ENCODE measurements at places on chromosomes 4 and X. TPM values are rescaled to one million over a fixed set of nuclear protein-coding genes. Genes with fewer than 3 reads are reported as not detected.

The EVC2 gene
- 0.93 TPM for total RNA-seq

DNA sequence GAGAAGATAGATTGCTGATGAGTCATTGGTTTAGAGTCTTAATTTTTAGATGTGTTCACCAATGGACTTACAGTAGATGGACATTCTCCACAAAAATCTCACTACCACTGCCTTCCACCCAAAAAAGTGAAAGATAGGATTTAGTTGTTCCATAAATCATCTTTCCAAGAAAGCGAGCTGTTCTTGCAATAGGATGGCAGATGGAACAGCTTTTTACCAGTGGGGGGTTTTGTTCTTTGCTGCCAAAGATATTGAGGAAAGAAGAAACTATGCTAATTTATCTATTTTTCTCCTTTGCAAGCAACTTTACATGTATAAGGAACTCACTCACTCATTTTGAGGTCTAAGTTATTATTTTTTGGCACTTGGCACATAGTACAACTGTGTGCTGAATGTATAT is 109.5 kb downstream of the ADGRL3 start:
- DNase-seq: no peak
- H3K4me1 ChIP-seq: no peaks in the 10 kb centered on the region
- no peaks in the 10 kb centered on the region for H3K36me3 ChIP-seq
- no peaks in the 10 kb centered on the region for H3K27me3 ChIP-seq
- no peak overlapping the region for H3K4me3 ChIP-seq
- H3K27ac ChIP-seq: no peak overlapping the region

DNA sequence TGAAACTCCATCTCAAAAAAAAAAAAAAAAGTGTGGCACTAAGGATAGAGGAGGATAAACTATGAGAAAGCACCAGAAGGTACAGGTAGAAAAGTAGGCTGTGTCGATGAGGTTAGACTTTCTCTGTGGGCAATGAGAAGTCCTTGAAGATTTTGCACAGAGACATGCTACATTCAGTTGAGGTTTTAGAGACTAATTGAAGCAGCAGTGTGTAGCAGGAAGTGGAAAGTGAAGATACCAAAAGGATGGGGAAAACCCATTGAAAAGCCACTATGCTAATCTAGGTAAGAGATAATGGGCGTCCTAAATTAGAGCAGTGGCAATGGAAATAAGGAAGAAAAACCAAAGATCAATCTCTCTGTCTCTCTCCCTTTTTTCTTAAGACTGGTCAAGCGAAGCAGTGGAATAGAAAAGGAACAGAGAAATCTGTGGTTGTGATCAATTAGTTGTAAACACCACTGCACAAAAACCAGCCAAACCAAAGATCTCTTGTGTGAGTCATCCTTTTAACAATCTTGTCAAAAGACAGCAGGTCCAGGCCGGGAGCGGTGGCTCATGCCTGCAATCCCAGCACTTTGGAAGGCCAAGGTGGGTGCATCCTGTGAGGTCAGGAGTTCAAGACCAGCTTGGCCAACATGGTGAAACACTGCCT is 3.5 kb downstream of the SPINK2 start:
- H3K36me3 ChIP-seq: no peaks in the 10 kb centered on the region
- no peak overlapping the region for H3K27ac ChIP-seq
- DNase-seq: no peak
- H3K4me1 ChIP-seq: no peaks in the 10 kb centered on the region
- no peak overlapping the region for H3K4me3 ChIP-seq

The NPFFR2 gene
- not detected for total RNA-seq

- no peaks in the 10 kb centered on the region for H3K36me3 ChIP-seq
- H3K4me1 ChIP-seq: peaks cover 3% of the 10 kb centered on the region
- no peak overlapping the region for H3K4me3 ChIP-seq
- no peaks in the 10 kb centered on the region for H3K27me3 ChIP-seq
- DNase-seq: no peak
- peak overlapping the region; percentile 60 for H3K27ac ChIP-seq
Observed at GRCh38 chrX:12947545-12948235, 27.2 kb upstream of the TMSB4X start.

The ASB9 gene
- 3.6 TPM for total RNA-seq

- DNase-seq: no peak
- no peaks in the 10 kb centered on the region for H3K36me3 ChIP-seq
- no peak overlapping the region for H3K4me3 ChIP-seq
- no peaks in the 10 kb centered on the region for H3K27me3 ChIP-seq
- H3K27ac ChIP-seq: no peak overlapping the region
- no peaks in the 10 kb centered on the region for H3K4me1 ChIP-seq
Observed at GRCh38 chrX:124087000-124087746, 125.7 kb downstream of the STAG2 start.

The RENBP gene
- total RNA-seq: 5.0 TPM

DNA sequence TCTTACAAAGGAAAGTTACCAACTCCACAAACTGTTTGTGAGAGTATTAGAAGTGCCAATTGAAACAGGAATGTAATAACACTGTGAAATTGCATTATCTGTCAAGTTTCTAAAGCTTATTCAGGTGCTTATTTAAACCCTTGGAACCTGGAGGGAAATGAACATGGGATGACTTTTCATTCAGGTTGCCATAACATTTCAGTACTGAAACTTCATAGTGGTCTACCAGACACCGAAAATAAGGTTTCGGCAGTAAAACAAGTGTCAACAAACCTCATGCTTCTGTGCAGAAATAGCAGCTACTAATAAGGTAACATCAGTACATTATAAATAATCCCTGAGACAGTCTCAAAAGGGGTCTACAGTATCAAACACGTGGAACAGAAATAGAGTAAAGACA is 890.7 kb upstream of the INTU start:
- no peaks in the 10 kb centered on the region for H3K27me3 ChIP-seq
- H3K36me3 ChIP-seq: no peaks in the 10 kb centered on the region
